ENCODE measurements at places on chromosomes 13 and 19.

DNA sequence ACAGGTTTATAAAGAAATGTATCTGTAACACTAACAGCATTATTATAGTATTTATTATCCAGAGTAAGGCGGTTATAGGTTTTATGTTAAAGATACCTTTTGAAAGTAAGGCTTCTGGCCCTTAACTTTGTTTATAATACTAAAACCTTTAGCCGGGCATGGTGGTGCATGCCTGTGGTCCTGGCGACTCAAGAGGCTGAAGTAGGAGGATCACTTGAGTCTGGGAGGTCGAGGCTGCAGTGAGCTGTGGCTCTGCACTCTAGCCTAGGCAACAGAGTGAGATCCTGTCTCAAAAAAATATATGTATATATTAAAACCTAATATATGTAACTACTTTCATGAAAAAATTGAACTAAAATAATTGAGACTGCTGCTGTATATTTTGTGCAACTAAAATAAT is 98.7 kb upstream of the KLF5 start:
- no peak for DNase-seq

GRCh38 chr19:3986260-3987041 is 1.2 kb upstream of the EEF2 start:
- no peak for DNase-seq

DNA sequence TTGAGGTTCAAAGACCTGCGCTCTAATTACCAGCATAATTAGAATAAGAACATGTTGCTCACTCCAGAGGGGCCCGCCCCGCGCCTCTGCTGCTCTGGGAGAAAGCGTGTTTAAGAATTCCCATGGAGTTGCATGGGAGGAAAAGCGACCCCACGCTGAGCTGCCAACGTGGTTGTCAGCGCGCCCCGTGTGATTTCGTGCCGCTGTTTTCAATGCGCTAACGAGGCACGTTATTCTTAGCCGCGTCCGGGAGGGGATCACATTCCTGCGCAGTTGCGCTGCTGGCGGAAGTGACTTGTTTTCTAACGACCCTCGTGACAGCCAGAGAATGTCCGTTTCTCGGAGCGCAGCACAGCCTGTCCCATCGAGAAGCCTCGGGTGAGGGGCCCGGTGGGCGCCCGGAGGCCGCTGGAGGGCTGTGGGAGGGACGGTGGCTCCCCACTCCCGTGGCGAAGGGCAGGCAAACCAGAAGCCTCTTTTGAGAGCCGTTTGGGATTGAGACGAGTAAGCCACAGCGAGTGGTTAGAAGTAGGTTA is 173.8 kb upstream of the SOX1 start:
- DNase-seq = peak; percentile 64

- no peak for DNase-seq
Measured at GRCh38 chr13:50115695-50116094, 100.5 kb downstream of the KCNRG start.

DNA sequence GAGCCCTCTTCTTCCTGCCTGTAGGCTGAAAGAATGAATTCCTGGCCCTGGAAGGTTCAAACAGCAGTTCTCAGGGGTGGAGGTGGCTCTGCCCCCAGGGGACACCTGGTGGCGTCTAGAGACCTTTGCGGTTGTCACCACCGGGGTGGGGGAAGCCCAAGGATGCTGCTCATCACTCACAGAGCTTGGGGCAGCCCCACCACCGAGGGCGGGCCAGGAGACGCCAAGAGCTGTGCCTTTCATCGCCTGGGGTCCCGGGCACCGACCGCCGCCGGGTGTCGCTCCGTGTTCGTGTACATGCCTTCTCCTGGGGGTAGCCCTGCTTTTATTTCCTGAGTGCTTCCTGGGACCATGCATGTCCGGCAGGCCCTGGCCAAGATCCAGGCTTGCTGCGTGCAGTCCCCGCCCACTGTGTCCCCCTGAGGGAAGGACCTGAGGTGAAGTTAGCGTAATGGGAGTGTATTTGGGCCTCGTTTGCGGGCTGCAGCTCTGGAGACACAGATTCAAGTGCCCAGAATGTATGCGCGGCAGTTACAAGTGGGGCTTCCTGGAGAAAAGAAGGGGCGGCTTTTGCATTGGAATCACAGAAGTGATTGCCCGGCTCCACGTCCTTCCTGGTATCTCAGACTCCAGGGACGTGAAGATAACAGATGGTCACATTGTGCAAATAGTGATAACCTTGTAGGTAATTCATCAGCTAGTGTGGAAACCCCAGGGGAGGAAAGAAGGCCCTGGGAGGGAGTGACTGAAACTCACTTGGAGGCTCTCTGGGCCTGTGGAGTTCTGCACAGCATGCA is 7.8 kb downstream of the DOT1L start:
- no peak for DNase-seq

- no peak for DNase-seq
Measured at GRCh38 chr19:33678796-33679585, 57.2 kb downstream of the CHST8 start.

DNA sequence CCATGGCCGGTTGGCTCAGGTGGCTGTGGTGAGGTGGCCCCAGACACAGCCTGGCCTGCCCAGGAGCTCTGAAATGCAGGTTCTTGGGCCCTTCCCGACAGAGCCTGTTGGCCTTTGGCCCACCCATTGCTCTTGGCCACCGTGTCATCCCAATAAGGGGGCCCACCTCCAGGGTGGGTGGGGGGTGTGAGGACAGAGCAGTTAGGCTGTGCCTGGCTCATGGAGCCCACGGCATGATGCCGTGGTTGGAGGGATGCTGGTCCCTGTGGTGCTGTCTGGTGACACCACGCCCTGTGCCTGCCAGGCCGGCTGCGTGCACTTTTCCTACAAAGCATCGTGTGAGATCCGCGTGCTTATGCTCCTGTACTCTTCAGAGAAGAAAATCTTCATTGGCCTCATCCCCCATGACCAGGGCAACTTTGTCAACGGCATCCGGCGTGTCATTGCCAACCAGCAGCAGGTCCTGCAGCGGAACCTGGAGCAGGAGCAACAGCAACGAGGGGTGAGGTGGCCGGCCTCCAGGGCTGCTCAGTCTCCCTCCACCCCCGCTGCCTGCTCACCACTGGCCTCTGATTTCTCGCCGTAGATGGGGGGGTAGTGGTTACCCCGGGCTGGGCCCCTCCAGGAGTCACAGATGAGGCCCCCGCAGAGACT is 7.6 kb downstream of the PNKP start:
- no peak for DNase-seq

DNA sequence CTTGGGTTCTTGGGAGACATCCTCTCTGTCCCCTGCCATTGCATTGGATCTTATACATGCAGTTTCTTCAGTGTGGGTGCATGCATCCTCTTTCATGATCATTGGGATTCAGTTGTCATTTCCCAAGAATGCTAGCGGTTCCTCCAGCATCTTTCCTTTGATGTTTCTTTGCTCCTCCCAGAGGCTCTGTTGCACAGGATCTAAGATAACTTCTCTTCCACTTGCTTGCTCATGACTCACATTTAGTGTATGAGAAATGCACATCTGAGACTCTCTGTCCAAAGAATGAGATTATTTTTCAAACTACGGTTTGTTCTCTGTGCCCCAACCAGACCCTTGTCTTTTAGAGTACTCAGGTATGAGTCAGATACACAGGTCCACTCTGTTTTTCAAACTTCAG is 197.1 kb downstream of the NDFIP2 start:
- no peak for DNase-seq

- DNase-seq = no peak
Measured at GRCh38 chr13:40247845-40248244, 418.6 kb downstream of the FOXO1 start.

DNA sequence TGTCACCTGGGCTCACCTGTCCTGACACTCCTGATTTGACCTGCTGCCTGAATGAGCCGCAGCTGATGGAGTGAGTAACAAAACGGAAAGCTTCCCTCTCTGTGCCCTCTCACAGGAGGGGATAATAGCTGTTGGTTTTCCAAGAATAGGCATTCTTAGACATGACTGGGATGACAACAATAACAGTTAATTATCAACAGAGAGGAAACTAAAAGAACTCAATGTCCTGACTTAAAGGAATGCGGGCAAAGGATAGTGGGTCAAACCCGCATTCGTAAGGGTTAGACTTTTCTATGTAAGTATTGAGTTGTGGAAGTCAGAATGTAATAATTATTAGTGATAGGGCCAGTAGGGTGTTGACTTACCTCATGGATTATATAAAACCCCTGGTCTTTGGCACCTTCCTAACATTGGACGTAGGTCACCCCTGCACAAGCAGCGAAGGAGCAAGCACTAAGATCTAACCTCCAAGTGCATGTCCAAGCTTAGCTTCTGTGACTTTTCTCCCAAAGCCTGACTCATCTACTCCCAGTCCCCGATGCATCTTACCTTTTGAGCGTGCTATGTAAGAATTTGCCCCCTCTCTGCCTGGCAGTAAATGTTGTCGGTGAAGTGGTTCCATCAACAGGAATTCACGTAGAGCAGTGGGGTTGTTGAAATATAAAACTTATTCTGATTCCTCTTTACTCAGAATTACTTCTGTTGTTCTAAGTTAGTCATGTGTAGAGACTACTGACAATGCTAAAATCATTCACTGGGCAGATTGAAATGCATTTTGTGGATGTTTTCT is 442.3 kb downstream of the FGF9 start:
- DNase-seq = no peak

DNA sequence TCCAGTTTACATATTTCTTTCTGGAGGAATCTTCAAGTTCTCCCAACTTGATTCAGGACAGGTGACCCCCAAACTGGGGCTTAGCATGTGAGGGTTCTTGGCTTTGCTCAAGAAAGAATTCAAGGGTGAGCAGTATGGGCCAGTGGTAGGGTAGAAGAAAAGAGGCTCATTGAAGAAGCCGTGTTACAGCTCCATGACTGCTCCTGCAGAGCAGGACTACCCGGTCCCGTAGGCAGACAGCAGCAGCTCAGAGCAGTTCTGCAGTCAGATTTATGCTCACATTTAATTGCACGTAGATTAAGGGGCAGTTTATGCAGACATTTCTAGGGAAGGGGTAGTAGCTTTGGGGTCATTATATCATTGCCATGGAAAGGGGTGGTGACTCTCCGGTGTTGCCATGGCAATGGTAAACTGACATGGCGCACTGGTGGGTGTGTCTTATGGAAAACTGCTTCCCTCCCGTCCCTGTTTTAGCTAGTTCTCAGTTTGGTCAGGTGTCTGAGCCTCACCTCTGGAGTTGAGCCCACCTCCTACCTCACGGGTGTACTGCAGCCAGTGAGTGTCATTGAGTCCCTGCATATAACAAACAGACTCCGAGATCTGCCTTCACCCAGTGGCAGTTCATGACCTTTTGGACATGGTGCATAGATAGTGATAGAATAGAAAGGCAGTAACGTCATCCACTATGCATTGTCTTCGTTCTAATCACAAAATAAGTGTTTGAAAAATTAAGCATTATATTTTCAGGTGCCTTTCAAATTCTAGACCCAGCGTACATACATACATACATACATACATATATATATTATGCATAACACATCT is 16.0 kb upstream of the ZNF792 start:
- no peak for DNase-seq

DNA sequence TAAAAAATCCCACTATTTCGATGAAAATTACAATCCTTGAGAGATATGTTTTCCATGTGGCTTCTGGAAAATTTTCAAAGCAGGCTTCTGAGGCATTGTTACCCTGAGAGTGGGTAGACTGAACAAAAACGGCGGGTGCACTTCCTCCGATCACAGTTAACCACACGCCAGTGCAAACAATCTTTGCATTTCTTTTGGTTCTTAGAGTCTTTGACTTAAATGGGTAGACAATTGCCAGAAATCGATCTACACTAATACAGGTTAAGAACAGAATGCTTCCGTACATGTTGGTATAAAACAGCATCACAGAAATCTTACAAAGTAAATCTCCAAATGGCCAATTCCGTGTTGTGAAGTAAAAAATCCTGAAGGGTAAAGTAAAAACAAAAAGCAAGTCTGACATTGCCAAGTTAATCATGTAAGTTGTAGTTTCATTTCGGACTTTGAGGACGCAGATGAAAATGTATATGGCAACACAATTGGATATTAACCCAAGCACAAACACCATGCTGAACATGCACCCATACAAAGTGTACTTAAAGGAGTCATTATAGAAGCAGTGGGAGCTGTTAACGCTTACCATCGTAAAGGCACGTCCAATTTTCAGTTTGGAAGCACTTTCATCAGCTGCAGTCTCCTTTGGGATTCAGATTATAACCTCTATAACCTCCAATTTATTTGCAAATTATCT is 927 bp downstream of the LPAR6 start:
- DNase-seq = no peak
